NCI-H187 treated with DMSO at 0.1 percent for 48 hours (cell line): ENCODE measurements at places on chromosomes 5 and 9.

DNA sequence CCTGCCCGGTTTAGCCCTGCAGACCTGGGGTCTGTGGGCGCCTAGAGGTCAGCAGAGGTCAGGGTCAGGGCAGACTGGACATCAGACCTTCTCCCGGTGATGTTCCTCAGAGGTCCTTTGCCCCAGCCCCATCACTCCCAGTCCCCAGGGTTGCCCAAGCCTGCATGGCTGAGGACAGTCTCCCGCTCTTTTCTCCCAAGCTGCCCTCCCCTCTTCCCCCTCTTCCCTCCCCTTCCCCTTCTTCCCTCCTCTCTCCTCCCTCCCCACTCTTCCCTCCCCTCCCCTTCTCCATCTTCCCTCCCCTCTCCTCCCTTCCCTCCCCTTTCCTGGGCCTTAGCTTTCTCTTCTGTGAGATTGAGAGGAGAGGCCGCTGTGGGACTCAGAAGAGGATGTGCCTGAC lies 10.4 kb downstream of the LHX3 start:
- no peak for DNase-seq

DNA sequence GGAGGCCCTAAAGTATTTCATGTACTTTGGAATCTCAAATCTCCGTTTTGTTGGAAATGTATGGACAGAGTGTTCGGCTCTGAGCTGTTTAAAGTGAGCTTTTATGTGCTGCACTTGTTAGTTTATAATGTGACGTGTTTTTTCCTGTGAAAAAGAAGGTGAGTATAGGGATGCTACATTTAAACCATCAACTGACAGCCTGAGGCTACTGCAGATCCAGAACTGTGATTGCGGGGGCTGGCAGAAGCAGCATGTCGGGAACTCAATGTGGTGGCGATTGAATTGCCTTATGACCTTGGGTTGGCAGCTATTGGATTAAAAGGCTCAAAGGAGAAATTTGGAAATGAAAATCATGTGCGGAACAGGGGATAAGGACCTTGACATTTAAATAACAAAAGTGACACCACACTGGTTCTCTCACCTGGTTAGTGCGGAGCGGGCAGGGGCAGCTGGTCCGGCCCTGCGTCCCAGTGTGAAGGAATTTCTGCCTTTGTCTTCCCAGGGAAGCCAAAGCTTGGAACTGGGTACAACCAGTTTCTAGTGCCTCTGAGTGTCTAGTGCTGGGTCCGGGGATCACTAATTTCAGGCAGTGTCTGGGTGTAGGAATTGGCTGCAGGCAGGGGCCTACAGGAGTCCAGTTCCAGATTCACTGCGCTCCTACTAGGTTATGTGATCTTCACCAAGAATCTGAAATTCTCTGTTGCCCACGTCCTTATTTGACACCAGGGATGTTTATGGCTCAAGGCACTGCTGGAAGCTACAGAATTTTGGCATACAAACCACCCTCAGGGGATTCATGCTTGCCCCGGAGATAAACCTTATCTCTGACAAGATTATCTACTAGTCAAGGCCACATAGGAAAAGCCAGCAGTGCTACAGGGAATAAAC lies 120.7 kb upstream of the ERCC6L2 start:
- no peak for DNase-seq

DNA sequence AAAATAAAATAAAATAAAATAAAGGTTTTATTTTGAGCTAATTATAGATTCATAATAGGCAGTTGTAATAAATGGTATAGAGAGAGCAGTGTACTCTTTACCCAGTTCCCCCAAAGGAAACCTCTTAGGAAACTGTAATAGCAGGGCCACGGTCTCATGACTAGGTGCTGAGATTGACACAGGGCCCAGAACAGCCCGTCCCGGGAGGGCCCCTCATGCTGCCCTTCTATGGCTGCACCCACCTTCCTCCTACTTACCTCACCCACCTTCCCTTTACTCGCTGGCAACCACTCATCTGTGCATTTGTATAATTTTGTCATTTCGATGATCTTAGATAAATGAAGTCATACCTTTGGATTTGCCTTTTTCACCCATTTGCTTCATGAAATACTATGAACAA lies 16.1 kb downstream of the CACNA1B start:
- DNase-seq: no peak

DNA sequence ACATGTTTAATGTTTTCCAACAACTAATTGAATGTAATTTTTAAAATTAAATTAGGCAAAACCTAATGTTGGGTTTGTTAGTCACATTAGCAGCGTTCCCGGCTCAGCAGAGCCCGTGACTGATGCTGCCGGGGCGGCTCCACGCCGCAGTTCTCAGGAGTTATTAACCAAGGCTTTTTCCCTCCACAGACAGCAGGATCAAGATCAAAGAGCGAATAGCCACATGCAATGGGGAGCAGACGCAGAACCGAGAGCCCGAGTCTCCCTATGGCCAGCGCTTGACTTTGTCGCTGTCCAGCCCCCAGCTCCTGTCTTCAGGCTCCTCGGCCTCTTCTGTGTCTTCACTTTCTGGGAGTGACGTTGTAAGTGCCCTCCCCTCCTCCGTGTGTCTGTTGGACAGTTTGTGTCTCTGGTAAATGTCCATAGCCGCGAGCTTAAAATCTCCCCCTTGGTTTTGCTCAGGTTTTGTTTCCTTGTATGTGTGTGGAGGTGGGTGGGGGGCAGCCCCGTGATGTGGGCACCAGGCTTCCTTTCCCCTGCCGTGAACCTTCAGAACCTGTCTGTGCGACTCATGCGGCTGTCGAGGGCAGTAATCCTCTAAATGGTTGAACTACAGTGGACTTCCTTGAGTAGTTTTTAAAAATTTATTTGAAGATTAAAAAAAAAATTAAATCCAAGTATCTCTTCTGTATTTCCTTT lies 37.1 kb downstream of the TENT4A start:
- no peak for DNase-seq

DNA sequence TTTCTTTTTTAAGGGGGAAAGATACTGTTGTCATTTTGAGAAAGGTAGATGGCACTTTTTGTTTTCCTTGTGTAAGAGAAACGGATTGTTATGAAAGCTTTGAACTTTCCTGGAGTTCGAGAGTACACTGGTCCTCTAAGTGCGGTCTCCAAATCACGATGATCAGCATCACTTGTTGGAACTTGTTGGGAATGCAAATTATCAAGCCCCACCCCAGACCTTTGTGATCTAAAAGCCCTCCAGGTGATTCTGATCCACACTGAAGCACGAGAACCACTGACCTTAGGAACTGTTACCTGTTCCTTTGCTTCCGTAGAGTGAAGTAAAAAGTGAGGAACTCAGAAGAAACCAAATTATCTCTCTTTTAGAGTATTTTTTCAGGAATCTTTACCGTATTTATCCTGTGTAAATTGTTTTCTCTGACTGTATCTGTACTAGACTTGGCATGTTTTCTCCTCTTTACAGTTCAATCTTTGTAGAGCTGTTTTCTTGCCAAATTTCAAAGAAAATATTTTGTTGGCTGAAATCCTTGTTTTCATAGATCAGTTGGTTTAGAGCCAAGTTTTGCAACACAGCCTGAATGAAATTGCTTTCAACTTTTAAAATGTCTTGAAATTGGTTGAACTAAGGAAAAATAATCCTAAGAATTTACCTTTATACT lies 4.0 kb downstream of the MAT2B start:
- no peak for DNase-seq

GRCh38 chr5:148333262-148333849 lies 2.0 kb upstream of the SPINK9 start:
- no peak for DNase-seq

GRCh38 chr5:96566833-96567587 lies 95.2 kb upstream of the CAST start:
- no peak for DNase-seq

DNA sequence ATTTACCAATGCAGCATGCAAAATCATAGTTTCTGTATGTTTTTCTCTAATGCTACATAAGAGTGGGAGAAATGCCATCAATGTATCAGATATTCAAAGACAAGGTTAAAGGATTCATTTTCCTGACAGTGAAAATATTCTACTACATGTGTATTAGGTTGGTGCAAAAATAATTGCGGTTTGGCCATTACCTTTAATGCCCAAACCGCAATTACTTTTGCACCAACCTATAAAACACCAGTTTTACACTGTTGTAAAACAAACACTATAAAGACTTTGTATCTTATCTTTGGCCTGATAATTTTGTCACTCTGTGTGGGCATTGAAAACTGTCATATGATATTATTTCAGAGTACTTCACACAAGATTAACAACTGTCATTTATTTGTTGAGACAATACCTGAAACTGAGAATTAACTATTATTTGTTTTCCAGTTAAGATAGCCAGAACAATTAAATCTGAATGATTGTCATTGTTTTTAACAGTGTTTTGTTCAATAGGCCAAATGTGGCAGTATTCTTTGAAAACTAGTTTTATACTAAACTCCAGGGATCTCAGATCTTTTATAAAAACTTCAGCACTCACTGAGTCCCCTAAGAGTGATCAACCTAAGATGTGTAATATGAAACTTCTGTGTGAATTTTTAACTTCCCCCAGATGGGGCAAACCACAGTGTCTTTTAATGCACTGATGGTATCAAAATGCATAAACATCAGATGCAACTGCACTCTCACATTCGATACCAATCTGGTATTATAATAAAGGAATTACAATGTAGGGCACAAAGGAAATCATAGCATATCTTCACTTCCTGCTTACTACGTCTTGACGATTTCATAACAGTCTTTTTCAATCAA lies 53.8 kb upstream of the FBN2 start:
- DNase-seq: no peak

GRCh38 chr9:95433096-95433819 lies 83.5 kb downstream of the PTCH1 start:
- DNase-seq: no peak

GRCh38 chr5:173969167-173970049 lies 19.6 kb upstream of the C5orf47 start:
- DNase-seq: no peak

DNA sequence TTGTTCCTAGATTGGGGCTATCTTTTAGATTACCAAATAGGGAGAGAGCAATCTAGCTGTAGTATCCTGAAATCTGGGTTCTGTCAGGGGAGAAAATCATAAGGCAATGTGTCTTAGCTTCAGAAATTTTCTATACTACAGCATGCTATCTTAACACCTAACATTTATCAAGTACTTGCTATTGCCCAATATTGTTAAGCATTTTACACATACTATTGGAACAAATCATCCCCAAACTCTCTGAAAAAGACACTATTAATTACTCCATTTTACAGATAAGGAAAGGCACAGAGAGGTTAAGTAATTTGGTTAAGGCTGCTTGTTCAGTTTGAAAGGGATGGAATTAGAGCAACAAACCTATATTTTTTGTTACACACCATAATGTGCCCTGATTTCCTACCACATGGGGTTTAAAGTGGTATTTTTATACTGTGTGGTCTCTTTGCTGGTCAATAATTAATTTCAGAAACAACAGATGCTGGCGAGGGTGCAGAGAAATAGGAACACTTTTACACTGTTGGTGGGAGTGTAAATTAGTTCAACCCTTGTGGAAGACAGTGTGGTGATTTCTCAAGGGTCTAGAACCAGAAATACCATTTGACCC lies 57.2 kb upstream of the RIC1 start:
- DNase-seq: no peak

GRCh38 chr5:133792655-133793054 lies 175.8 kb downstream of the C5orf15 start:
- no peak for DNase-seq

GRCh38 chr5:178770621-178771020 lies 40.2 kb upstream of the ZNF354A start:
- DNase-seq: no peak

DNA sequence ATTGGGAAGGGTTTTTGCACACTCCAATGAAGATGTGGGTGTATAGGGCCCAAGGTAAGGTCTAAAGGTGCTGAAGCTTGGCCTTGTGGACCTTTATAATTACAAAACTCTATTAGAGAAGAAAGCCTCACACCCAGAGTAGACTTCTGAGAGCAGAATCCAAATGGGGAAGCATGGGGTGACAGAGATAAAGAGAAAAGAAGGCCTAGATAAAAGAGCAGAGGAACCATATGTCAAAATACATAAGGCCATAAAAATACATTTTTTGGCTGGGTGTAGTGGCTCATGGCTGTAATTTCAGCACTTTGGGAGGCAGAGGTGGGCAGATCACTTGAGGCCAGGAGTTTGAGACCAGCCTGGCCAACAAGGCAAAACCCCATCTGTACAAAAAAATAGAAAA lies 27.4 kb upstream of the TCERG1 start:
- DNase-seq: no peak

DNA sequence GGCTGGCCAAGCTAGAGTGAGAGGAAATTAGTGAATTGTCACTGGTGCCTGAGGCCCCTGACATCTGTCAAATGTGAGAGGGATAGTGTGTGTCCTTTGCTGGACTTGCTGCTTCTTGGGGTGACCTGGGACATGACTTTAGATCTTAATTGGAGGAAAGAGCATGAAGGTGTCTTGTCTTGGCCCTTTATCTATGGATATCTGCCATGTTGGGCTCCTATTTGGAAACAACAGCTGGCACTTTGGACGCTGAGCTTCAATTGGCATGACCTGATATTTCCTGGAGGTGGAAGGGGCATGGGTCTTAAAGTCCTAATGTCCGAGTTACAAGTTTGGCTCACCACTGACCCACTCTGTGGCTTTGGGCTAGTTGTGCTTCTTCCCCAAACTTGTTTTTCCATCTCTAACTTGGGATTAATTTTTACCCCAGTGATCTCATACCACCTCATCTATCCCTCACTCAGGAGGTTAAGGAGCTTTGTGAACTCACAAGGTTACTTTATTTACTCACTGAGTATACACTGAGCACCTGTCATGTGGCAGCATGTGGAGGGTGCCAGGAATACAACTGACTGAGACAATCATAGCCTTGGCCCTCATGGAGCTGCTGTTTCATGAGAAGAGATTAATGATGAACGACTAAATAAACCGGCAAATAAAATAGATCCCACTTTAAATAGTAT lies 30.1 kb upstream of the CXCL14 start:
- DNase-seq: no peak
